ENCODE measurements at places on chromosomes 2 and 18.

DNA sequence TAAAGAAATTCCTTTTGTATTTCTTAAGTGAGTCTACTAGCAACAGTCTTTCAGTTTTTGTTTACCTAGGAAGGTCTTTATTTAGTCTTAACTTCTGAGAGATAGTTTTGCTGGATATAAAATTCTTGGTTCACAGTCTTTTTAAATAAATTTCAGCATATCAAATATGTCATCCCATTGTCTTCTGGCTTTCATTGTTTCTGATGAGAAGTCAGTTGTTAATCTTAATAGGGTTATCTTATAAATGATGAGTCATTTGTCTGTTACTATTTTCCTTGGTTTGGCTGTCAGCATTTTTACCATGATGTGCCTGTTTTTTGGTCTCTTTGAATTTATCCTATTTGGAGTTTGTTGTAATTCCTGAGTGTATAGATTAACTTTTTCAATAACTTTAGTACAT, 129.3 kb downstream of the FAM210A start:
- no peak for DNase-seq

DNA sequence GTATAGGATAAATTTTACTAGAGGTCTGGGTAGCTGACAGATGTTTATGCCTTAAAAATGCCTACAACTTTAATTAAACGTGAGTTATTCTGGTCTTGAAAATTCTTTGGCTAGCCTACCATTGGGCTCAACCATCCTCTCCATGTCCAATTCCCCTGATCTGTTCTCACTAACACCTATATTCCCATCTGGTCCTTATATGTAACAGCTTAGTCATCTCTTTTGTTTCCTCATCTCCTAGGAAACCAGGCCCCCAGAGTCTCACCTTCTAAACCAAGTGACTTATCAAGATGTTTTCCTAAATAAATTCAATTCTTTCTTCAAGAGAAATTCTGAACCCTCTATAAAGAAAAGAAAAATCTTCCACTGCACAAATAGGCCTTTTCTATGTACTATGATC, 148.5 kb downstream of the TTC32 start:
- DNase-seq, result no peak

DNA sequence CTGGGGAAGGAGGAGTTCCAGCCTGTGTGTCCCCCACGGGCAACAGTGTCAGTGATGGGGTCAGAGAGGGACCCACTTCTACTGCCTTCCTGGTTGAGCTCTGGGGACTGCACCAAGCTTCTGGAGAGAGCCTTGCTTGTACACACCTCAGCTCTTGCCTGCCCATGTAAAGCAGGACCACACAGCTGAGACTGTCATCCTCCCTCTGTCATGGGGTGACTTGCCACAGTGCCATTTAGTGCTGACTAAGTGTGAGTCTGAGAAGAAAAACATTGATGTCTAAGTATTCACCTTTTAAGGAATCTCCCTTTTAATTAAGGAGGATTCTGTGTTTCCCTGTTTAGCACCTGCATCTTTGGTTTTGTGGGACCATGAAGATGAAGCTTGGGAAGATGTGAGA, 159.1 kb downstream of the FHOD3 start:
- no peak for DNase-seq

DNA sequence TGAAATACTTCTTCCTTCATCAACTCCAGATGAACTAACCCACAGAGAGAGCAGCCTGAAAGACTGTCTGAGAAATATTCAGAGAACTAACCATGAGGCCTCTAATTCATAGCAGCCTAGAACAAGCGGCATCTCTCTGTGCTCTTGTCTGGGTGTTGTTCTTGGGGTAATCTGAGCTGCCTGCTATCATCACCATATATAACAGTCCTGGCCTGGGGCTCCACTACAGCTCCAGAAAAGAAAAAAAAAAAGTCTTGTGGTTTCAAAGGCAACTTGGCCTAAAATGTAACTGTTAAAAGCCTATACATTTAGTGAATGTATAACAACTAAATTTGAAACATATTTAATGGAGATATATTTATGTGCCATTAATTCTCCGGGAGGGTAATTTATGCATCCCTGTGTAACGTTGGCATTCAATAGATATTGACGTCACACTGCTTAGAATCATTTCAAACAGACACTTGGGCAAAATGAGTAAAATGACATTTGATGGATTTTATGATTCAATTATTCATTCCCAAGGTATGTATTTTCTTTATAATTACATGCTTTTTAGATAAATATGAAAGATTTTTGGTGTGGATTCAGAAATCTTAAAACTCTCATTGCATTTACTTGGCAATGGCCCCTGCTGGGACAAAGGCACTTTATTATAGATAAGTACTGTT, 294.3 kb downstream of the HRH4 start:
- DNase-seq, result no peak

DNA sequence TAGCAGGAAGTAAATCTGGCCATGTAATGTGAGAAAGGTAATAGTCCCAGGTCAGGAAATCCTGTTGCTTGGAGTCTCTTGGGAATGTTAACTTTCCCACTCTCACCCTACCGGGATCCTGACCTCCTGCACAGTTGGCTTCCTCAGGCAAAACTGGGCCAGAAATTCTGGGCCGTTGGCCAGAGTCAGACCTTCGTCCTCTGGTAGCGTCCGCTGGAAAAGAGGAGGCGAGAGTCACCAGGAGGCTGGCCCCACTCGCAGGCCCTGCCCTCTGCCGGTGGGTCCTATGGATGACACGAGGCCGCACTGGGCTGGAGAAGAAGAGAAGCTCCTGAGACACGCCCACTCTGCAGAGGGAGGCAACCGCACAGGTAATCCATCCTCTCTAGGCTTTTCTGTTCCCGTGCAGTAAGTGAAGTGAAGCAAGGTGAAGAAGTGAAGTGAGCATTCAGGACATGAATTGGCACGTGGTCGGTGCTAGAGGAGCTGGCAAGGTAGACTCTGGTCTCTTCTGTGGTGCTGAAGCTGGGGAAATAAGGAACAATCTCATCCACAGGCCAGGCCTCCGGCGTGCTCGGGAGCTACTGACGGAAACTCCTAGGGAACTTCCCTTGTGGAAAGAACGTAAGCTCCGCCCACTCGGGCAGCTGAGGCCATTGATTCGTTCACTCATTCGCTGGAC, 182.7 kb upstream of the GLI2 start:
- no peak for DNase-seq

- no peak for DNase-seq
Measured at GRCh38 chr2:125643128-125643527, 1012.8 kb upstream of the GYPC start.

DNA sequence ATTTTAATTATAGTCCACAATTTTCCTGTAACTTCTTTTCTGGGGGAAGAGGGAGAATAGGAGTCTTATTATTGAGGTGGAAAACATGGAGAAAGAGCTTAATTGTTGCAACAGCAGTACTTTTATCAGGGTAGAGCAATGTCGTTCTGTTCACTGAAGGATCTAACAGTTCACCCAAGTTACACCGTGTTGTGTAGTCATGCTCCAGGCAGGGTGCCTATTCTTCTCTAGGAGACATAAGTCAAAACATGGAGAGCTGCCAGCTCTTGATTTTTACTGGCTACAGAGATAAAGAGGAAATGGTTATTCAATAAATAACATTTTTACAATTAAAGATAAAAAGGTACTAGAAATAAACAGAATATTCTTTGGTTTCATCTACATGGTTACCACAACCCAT, 594.3 kb upstream of the NETO1 start:
- DNase-seq, result no peak

GRCh38 chr2:149038442-149039212, at the start of gene LYPD6B:
TSS of gene LYPD6B (plus strand) at chr2:149038699. CDS start at chr2:149130949, 92,250 bp downstream.
- DNase-seq, result no peak

DNA sequence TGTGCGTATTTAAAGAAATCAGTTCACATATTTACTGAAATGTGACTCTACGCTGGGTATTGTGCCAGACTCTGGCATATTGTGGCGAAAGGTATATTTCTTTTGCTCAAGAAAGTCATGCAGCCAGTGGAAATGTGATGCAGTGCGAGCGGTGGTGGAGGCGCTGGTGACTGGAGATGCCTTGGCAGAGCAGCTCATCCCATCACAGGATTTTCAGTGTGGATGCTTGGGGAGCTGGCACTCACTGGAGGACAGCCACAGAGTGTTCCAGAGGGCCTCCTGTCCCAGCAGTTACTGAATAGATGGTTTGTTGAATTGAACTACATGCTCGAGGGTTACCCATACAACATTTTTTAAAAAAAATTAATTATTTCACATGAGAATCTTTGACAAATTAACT, 117.6 kb downstream of the ZNF407 start:
- DNase-seq, result no peak

GRCh38 chr2:239330836-239331235, 70.0 kb downstream of the HDAC4 start:
- DNase-seq, result no peak

- no peak for DNase-seq
Measured at GRCh38 chr2:6968319-6969100, 51.3 kb downstream of the RNF144A start.

DNA sequence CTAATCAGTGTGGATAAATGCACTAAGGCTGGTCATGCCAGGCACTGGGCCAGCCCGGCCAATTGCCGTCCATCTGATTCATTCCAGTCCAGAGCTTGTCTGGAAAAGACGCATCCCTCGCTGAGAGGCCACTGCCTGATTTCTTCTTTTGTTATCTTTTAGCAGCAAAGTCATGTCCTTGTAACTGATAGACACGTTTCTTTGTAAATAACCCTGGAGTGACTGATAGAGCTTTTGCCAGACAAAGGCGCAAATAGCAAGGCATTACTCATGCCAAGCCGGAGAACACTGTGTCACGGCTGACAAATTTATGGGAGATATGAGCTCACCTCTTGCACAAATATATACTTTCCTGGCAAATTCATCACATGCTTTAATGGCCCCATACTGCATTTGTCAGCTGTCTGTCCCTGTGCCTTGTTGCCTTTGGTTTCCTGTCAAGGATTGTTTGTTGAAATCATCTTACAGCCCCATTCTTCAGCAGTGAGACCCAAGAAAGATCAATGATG, 164.4 kb downstream of the ETAA1 start:
- no peak for DNase-seq

DNA sequence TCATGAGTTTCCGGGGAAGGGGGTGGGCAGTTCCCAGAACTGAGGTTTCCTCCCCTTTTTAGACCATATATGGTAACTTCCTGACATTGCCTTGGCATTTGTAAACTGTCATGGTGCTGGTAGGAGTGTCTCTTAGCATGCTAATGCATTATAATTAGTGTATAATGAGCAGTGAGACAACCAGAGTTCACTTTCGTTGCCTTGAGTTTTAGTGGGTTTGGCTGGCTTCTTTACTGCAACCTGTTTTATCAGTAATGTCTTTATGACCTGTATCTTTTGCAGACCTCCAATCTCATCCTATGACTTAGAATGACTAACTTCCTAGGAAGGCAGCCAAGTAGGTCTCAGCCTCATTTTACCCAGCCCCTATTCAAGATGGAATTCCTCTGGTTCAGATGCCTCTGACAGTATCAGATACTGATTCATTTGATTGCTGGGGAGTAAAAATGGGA, 447.3 kb downstream of the XIRP2 start:
- DNase-seq, result no peak

GRCh38 chr2:67651565-67651964, 254.4 kb downstream of the ETAA1 start:
- no peak for DNase-seq

GRCh38 chr18:7808992-7809391, 241.9 kb downstream of the PTPRM start:
- no peak for DNase-seq

DNA sequence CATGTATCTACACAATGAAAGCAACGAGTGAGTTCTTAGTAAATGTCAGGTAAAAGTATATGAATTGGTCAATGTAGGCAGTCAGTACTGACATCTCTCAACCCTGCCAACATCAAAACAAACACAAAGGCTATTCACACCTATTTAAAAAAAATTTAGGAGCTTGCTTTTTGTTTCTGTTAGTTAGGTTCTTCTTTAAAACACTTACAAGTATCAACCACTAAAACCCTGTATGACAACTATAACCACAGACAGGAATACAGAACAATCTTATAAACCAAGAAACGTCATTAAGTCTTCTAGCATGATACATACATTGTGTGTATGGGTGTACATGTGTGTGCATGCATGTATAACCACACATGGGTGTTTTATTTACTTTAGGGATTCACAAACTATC, 131.0 kb downstream of the TCF4 start:
- no peak for DNase-seq

DNA sequence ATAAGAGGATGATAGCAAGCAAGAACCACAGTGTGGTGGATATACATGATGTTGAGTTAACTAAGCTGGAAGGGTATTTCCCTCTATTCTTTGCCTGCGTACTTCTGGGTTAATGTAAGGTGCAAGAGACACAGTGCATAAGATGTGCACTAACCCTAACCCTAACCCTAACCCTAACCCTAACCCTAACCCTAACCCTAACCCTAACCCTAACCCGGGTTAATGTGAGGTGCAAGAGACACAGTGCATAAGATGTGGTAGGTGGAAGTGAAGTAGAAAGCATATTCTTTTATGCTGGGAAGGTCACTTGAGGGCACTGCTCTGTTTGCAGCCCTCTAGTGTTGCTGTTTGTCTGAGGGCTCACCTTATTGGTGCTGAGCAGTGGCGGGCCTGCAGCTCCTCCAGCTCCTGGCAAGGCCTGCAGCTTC, 181.5 kb upstream of the ITGA4 start:
- DNase-seq, result peak; percentile 18

GRCh38 chr2:72755647-72756423, 70.0 kb downstream of the EXOC6B start:
- DNase-seq, result no peak

GRCh38 chr2:191150600-191151330, at the start of gene STAT4:
TSS of gene STAT4 (minus strand) at chr2:191150994. CDS start at chr2:191148203, 2,791 bp downstream.
- peak; percentile 84 for DNase-seq

- no peak for DNase-seq
Measured at GRCh38 chr2:129923265-129924091, 56.0 kb upstream of the RAB6C start.

- no peak for DNase-seq
Measured at GRCh38 chr2:2704428-2705090, 373.5 kb upstream of the MYT1L start.

- DNase-seq, result no peak
Measured at GRCh38 chr2:39508198-39508597, 71.1 kb upstream of the MAP4K3 start.

DNA sequence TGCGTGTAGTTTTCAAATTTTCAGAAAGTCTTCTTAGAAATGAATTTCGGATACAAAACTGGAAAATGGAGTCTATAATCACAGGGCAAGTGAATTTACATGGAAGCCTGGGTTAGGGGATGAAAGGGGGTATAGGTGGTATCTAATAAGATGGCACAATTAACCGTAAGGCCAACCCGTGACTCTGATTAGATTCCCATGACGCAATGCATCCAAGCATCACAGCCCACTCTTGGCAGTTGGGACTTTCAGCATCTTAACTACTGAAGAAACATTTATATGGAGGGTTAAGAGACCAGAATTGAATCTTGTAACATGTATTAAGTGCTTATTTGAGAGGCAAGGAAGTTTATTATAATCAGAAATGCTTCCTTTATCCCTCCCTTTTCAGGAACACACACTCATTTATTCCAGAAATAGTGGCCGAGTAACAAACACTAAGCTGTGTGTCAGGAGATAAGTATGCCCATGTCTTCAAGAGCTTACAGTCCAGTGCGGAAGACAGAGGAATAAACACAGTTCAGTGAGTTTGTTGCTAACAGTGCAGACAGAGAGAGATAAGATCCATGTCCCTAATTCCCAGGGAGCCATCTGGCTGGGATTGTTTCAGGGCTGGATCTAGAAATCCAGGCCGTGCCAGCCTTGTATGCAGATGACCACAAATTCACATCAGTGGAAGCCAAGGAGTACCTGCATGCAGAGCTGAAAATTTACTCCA, 151.2 kb downstream of the ANTXR1 start:
- DNase-seq, result no peak

GRCh38 chr2:86695053-86695691, 24.9 kb upstream of the RMND5A start:
- no peak for DNase-seq

- no peak for DNase-seq
Measured at GRCh38 chr2:55493220-55493619, 26.3 kb upstream of the CFAP36 start.
